ENCODE measurements at places on chromosomes 12 and 14.
A peak's percentile ranks its signal among the peaks of the same experiment; 100 is the strongest.

DNA sequence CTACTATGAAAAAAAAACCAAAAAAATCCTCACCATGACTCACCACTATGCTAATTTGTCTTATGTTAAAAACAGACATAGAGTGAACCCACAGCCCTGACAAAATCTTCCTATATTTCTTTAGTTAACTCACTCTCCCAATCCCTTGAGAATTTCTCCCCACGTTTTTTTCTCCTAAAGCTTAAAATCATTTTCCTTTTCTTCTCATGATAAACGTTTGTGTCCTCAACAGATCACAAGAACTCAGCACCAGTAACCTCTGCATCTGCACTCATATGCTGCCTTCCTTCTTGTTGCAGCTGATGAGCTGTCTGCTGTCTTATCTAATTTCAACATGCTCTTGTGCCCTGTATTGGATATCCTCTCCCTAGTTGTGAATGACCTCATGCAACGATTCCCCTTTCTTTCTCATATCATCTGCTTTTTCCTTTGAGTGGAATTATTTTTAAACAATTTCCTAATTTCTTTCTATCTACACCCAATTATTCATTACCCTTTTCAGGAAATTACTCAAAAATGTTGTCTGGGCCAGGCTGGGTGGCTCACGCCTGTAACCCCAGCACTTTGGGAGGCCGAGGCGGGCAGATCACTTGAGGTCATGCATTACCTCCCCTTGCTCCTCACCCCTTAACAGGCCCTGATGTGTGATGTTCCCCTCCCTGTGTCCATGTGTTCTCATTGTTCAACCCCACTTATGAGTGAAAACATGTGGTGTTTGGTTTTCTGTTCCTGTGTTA, 427.5 kb upstream of the MGAT4C start:
- no peak for DNase-seq

DNA sequence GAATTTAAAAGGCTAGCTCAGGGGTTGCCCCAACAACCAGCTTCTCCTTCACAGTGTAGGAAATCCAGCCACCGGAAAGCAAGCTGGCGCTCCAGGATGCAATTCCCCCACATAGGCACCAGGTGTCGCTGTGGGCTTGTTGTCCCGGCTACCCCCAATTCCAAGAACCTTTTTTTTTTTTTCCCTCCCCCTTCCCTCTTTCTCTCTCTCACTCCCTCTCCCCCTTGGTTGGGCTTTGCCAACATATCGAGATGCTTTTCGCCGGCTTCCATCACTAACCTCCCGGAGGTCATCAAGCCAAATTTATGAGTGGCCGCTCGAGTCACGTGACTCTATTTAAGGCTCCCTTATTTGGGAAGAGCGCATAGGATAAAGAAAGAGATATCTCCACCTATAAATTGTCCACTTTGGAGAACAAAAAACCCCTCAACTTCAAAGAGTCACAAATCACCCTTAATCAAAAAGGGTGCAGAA, at the start of gene HOXC5:
TSS of gene HOXC5 (plus strand) at position 424 of the 474 bp plus-strand sequence. CDS start 73 bp downstream, outside the sequence.
- peak; percentile 93 for DNase-seq

DNA sequence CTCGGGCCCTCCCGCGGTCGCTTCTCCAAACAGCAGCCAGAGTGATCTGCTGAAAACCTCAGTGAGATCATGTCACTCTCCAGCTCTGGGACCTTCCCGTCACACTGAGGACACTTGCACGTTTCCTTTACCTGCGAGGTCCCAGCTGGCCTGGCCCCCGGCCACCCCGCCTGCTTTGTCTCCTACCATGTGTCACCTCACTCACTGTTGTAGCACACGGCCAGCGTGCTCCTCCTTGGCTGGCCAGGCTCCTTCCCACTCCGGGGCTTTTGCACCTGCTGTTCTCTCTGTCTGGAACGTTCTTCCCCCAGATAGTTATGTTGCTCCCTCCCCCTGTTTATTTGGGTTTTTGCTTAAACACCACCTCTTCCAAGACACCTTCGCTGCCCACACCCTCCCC, 199.0 kb downstream of the TSPAN9 start:
- no peak for DNase-seq

DNA sequence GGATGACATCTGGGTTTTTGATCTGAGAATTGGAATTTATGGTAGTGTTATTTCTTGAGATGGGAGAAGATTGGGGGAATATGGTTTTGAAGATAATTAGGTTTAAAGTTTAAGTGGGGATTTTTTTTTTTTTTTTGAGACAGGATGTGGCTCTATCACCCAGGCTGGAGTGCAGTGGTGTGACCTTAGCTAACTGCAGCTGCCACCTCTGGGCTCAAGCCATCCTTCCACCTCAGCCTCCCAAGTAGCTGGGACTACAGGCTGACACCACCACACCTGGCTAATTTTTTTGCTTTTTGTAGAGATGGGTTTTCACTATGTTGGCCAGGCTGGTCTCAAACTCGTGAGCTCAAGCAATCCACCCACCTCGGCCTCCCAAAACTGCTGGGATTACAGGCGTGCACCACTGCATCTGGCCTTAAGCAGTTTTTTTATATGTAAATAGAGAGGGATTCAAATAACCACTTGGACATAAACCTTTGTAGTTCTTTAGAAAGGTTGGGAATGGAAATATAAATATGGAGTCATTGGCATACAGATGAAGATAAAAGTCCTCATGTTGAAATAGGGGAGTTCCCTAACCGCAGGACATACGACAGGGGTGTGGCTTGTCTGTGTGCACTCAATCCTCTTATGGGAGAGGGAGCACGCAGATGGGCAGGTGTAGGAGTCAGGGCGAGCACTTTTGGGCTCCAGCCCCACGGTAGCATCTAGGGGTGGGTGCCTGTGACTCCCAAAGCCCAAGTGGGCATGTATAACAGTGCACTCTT, 4.7 kb downstream of the LIN52 start:
- no peak for DNase-seq

DNA sequence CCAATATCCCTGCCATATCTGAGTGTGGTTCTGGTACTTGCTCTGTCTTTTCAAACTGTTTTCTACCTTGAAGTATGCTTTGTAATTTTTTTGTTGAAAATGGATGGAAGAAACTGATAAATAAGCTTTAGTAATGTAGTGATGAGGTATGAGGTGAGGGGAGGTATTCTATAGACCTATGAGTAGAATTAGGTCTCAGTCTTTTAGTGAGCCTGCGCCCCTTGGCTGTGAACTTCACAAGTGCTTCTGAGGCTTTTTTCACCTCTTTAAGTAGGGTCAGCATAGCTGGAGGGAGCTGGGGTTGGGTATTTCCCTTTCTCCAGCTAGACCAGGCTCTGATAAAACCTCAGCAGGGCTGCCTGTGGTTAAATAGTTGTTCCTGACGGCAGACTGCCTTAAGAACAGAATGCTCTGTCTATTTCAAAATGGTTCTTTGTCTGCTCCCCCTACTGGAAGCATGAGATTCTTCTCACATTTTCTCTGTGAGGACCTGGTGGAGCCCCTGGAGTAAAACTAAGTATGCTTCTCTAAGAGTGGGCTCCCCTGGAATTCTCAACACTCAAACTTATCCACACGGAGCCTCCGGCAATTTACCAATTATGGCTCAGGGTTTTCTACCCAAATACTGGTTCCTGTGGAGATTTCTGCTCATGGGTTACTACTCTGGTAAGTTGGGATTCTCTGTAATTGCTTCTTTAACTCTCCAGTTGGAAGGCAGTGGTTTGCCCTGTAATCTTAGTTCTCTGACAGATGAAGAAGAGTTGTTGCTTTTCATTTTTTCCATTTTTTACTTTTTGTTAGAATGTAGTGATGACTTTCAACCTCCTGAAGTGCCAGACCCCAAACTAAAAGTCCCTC, 13.1 kb downstream of the KRT5 start:
- peak; percentile 49 for DNase-seq

- no peak for DNase-seq
These were observed 71.8 kb downstream of the HSD17B6 start for GRCh38 chr12:56834886-56835285.

GRCh38 chr12:14460212-14460841, 94.8 kb downstream of the ATF7IP start:
- no peak for DNase-seq

DNA sequence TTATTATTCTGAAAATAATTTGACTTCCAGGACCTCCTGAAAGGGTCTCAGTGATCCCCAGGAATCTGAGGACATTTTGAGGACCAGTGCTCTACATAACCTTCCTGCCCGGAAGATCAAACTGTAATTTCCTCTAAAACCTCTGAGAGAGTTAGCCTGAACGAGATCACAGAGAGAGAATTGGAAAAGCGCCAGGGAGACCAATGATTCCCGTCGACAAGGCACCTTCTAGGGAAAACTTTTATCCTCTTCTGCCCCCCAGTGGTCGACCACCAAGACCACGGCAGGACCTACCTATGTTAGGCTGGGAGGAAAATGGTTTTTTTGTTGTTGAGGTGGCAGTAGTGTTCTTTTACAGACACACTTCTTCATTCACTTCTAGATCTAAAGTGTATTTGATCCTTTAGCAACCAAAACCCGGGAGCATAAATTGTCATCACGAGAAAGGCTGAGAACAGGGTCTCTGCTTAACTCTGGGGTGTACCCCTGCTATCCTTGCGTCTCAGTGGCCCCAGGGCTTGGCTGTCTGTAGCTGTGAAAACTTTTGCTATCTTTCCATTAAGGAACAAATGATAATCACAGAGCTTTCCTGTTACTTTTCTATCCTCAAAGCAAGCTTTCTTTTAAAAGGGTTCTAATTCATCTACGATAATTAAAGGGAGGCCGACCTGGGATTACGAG, 62.9 kb upstream of the NID2 start:
- DNase-seq = peak; percentile 89

DNA sequence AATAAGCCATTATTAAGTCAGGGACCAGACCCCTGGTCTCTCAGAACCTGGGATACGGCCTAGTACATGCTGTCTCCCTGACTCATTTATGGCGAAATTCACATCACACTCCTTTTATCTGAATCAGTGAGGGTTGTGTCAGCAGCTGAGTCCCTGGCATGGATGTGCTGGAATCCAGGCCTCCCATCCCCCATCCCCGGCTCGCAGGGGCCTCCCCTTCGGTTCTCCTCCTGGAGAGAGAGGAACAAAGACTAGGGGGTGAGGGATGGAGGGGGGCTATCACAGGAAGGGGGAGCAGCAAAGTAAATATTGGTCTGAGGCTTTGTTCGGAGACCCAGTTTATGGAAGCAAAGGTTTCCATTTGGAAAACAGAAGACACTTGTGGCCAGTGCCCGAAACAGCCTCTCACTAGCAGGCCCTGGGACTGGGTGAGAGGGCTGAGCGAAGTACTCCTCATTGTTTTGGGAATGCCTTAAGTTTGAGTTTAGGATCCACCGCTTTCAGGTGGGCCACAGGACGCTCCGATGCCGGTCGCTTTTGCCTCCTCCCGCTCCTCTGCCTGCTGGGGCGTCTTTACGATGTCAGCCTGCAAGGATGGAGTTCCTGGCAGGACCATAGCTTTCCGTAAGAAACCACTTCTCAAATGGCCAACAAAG, 145.0 kb downstream of the PRKCH start:
- no peak for DNase-seq

GRCh38 chr12:106865683-106866082, 90.0 kb upstream of the TMEM263 start:
- DNase-seq = no peak

DNA sequence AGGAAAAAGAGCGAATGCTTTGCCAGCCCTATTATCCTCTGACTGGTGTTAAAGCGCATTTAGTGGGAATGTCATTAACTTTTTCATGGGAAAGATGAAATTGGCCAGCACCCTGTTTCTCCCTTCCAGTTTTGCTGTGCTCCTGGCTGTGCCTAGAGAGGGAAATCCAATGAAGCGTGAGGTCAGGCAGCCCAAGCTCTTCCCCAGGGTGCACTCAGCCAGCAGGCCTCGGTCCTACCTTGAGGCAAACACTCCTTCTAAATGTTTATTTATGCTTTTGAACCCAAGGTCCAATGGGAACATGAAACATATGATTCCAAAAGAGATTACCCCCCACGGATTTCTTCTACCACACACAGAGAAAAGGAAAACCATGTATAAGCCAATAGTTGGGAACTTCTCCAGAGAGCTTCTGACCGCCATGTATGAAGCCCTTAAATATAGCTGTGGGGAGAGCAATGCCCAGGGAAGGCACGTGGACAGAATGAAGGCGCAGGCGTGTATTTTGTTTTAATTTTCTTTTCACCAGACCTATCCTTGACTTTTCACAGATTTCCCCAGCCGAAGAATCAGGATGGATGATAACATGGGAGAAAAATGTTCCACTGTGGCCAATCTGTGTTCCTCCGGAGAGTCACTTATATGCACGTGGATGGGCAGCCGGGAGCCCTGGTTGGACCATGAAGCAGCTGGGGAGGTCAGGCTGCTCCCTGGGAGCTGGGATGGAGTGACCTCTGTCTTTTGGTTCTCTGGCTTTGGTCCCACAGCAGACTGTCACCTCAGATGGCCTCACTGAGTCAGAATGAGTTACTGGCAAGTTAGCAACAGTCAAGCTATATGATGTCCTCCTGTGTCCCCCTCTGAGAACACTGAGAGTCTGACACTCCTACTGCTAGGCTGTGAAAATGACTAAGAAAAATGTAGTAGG, 37.3 kb downstream of the GPR135 start:
- no peak for DNase-seq

DNA sequence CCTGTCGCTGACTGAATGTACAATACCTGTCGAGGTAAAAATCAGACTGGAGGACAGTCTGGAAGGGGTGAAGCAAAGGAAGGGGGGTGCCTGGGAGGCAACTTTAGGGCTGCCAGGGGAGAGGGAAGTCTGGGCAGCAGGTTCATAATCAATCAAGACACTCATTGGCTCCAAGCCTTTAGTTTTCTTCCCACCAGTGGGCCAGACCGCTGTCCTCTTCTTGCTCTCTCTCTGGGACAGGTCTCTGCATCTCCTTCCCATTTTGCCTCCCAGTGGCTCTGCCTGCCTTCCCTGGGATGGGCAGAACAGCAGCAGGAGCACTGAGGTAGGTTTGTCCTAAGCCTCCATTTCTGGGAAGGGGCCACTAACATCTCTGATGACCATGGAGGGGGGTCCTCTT, 206.5 kb downstream of the TTC8 start:
- no peak for DNase-seq

DNA sequence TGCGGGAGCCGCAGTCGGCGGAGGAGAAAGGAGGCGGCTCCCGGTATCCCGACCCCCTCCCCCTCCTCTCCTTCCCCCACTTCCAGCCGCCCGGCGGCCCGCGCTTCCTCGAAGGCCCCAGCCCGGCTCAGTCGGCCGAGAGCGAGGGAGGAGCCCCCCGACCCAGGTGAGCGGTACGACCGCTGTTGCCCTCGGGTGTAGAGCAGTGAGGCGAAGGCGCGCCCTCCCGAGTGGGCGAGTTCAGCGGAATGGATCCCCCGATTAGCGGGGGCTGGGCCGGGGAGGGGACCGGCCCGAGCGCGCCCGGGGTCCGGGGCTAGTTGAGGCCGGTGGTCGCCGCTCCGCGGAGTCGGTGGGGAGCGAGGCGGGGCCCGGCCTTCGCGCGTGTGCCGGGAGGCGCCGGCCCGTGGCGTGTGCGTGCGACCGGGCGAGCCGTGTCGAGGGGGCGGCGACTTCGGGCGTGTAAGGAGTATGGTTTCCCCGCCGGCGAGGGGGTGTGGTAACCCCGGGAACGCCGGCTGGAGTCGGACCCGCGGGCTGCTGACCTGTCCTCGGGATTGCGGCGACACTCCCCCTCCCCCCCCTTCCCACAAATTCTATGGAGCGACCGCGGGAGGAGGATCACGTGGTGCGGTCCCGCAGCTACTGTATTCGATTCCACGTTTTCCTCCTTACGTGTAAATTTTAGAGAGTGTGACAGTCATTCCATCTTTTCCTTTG, 501 bp downstream of the RIMKLB start:
- DNase-seq = peak; percentile 86

Measured in SK-N-SH (cell line).